Myocyte (in vitro differentiated cells): ENCODE measurements at places on chromosomes 4 and X. TPM values are rescaled to one million over a fixed set of nuclear protein-coding genes. Genes with fewer than 3 reads are reported as not detected.

FGF16 gene
- total RNA-seq: not detected in 2 replicates

TEC gene
- total RNA-seq: 2.9 and 3.0 TPM in 2 replicates

ZBED1 gene
- 38.8 and 58.0 TPM in 2 replicates for total RNA-seq

DACH2 gene
- not detected in 2 replicates for total RNA-seq

AKAP14 gene
- not detected in 2 replicates for total RNA-seq

DTHD1 gene
- total RNA-seq: not detected in 2 replicates

DNA sequence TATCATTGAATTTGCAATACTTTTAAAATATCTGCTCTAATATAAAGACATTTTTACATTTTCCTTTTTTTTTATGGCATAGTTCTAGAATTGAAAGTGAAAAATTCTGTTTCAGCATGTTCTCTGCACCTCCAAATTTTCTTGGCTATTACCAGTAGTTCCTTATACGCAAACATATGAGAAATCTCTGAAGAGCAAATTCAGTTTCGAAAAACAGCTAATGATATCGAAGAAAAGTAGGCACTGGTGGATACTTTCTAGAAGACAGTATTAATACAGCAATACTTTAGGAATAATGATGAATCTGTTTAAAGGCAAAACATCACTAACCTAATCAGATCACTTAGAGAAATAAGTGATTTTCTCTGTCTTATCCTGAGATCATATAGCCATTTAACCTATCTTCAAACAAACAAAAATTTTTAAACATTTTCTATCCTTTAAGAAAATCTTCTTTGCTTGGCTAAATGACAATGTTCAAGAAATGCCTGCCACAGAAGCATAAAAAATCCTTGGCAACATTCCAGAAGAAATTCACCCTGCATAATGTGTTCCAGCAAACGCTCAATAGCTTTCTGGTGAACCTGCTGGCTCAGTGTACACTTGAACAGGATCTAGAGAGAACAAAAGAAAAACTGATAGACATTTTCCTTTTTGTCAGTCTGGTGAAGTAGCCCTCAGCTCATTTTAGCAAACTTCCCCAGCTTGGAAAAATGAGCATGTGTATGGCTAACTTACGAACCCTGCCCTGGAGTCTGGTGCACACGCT, 51.2 kb upstream of the KLF3 start:
- peak; percentile 9 for DNase-seq

DNA sequence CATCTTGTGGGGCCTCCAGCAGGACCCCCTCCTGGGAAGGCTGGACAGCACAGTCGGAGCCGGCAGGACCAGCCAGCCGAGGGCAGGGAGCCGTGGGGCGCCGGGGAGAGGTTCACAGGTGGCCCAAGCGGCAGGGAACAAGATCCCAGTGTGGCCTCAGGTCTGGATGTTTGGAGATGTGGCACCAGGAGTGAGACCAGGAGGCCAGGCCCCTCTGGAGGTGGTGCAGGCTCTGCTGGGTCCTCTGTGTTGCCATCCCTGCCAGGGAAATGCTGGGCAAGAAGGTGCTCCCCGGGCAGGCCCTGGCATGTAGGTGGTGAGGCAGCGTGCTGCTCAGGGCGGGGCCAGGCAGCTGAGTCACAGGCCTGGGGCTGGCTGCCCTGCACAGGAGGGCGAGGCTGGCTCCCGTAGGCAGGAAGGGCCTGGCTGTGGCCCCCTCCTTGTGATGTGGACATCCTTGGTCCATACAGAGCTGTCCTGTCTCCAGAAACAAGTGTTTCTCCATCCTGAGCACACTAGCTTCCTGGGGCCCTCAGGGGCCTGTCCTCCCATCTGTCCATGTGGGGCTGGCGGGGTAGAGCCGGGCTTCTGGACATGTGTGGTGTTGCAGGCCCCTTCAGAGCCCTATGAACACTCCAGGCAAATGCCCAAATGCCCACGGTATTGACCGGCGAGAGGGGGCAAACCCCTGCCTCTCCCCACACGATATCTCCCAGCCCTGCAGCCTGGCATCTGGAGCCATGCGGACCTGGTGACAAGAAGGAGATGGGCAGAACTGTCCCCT, 4.8 kb upstream of the HGFAC start:
- peak; percentile 69 for DNase-seq

GRCh38 chrX:49995107-49995731, 72.8 kb downstream of the CLCN5 start:
- DNase-seq: peak; percentile 41

GRCh38 chrX:36401774-36402173, 482.2 kb downstream of the CFAP47 start:
- no peak for DNase-seq

- no peak for DNase-seq
These were observed 331.2 kb downstream of the PAPSS1 start for GRCh38 chr4:107388736-107389274.

DNA sequence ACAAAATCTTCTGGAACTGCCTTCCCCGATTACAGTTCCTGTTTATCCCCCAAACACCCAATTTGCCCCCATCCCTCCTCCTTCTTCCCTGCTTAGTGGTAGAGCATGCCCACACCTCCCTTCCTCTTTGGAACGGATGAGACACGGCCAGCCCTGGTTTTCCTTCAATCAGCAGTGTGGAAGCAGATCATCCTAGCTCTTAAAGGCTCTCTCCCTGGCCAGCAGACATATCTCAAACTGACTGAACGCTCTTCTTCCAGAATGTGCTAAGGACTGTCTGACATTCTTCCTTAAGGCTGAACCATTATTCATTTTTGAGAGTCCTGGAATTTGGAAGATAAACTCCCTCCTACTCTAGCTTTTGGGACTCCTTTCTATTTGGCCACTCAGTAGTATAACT, 161.1 kb downstream of the TRIML1 start:
- no peak for DNase-seq

DNA sequence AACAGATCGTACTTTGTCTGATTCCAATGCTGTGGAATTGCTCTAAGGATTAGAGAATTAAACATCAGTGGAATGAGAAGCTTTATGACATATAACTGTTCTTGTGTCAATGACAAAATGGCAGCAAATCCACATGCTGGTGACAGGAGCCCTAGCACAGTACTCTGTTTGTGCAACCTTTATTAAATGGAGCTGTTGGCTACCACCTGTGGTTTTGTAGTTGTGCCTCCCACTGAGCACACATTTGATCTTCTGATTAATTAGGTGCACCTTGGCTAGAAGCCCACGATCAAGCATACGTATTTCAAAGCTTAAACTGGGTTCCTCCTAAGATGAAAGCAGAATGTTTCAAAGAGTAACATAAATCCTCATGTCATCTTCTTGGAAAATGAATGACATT, 394.0 kb upstream of the IGFBP7 start:
- no peak for DNase-seq

DNA sequence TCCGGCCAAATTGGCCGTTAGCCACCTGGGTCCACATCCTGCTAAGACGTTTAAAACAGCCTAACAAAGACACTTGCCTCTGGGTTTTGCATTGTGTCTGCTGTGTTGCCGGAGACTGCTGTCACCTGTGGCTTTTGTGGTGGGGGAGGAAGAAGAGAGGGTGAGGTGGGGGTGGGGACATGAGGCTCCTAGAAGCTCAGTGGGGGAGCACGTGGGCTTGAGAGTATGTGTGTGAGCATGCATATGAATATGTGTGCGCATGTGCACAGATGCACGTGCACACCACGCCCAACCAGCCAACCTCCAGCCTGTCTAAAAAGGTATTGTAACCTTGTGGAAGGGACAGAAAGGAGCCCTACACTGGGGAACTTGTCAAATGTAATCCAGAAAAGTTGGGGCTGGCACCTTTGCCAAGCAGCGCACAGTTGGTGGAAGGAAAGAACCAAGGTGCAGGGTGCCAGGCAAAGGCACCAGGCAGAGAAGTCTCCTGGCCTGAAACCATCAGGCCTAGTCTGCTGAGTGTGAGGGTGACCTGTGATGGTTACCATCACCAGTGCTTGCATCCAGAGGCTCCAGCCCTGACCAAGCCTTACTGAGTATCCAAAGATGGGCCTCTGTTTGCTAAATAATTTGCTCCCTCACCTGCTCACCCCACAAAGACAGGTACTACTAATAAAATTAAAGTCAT, 10.1 kb upstream of the SASH3 start:
- no peak for DNase-seq

GRCh38 chr4:87698394-87698793, 48.3 kb downstream of the DMP1 start:
- DNase-seq: no peak

- DNase-seq: no peak
These were observed 186.2 kb downstream of the KIT start for GRCh38 chr4:54843946-54844345.

- DNase-seq: no peak
These were observed 546.9 kb downstream of the BCOR start for GRCh38 chrX:39550795-39551361.

GRCh38 chrX:47498411-47498810, 15.4 kb upstream of the ZNF41 start:
- DNase-seq: no peak

DNA sequence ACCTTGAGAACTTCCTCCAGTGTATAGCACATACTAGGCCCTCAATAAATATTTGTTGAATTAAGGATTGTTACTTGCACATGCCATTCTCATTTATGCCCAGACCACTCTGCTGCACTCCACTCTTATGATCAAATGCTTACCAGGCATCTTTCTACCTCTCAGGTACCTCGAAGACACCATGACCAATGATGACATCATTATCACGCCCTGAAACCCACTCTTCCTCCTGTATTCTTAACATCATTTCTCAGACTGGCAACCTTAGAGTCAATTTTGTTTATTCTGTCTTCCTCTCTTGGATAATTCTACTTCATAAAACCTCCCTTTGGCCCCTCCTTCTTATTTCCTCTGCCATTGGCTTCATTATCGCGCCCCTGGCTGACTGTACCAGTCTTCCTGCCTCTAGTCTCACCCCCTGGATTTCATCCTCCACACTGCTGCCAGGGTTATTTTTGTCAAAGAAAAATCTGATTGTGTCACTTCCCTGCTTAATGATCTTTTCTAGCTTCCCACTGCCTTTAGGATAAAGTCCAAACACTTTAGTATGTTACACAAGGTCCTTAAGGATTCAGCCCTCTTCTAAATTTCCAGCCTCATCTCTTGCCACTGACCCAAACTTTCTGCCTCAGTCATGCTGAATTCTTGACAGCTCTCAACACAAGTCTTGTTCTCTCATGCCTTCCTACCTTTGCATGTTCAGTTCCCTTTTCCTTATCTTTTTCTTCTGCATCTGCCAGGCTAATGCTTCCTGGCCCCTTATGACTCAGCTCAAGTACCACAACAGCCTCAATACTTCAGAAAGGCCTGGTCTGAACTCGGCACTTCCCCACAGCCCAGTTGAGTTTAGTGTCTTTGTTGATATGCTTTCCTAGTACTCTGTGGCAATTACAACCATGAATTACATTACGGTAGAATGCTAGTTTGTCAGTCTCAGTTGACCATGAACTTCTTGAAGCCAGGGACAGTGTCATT, 45.8 kb downstream of the HDAC8 start:
- DNase-seq: no peak

GRCh38 chr4:85644061-85644460, 169.1 kb downstream of the ARHGAP24 start:
- DNase-seq: no peak

DNA sequence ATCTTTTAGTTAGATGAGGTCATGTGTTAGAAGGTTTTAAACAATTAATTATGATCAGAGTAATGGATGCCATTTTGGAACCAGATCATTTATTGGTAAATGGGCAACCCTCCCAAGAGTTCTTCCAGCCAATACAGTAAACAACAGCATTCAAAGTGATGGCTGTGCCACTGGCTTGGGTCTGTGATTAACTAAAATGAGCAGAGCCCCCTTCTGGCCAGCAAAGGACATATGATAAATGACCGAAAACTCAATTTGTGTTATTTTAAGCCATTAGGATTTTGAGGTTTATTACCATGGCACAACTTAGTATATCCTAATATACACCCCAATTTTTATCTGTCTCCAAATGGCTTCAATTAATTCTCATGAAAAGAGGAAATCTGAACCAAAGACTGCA, 90.8 kb upstream of the NPFFR2 start:
- peak; percentile 7 for DNase-seq

DNA sequence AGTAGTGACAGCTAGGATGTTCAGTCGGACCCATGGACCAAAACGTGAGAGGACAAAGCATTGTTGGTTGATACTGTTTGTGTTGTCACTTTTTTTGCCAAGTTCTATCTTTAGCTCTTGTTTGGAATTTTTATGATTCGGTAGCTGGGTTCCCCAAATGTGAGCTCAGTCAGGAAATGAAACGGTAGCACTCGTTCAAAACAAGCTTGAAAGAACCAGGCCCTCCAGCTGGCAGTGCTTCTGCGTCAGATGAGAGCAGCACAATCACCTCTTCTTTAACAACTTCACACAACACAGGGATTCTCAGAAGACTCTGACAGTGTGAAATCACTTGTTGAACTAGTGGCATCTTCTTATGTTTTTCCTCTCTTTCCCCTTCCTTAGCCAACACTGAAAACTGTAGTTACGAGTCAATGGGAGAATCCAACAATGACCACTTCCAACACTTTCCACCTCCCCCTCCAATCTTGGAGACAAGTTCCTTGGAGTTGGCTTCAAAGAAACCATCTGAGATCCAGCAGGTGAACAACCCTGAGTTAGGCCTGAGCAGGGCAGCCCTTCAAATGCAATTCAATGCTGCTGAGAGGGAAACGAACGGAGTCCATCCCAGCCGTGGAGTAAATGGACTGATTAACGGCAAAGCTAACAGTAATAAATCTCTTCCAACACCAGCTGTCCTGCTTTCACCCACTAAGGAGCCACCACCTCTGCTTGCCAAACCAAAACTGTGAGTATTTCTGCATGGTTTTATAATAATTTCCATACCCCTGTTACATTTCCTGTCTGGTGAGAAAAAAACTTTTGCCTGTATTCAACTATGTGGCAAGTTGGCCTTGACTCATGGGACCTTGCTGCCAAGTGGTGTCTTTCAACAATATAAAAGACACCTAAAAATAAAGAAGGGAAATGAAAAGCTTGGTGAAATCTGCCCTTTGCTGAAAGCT, 214.6 kb downstream of the PALLD start:
- DNase-seq: peak; percentile 84

GRCh38 chr4:17511509-17511949, 361 bp downstream of the QDPR start:
- peak; percentile 41 for DNase-seq

DNA sequence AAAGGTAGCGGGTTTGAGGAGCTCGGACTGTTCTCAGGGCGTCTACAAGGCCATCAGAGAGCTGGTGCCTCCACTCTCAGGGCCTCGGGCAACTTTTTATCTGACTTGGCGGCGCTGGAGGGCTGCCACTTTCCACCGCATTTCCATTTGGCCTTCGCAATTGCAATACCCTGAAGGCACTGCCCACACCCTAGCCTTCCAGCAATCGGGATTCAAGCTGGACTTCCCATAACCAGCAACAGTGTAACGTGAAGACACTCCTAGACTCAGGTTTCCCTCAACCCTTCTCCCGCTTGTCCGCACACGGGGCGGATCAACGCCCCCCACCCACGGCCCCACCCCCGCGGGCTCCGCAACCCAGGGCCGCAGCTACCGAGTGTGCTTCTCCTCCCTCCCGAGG, 50.2 kb upstream of the BCOR start:
- no peak for DNase-seq

GRCh38 chrX:106874075-106874474, 29.1 kb downstream of the RIPPLY1 start:
- no peak for DNase-seq

GRCh38 chrX:39504227-39504626, 593.5 kb downstream of the BCOR start:
- no peak for DNase-seq

GRCh38 chrX:41096339-41096955, 11.2 kb downstream of the USP9X start:
- DNase-seq: no peak
